ENCODE measurements at places on chromosomes 6 and 20.

DNA sequence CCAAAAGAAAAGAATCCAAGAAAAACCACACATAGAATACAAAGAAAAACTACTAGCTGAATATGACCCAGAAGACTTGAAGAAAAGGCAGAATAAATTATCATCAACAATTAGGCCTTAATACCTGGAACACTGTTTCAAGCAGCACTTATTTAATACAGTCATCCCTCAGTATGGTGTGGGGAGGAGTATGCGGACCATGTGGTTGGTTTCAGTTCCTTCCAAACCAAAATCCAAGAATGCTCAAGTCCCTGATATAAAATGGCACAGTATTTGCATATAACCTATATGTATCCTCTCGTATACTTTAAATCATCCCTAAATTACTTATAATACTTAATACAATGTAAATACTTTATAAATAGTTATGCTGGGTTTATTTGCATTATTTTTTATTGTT, 16.1 kb downstream of the CDK19 start:
- no peak for DNase-seq

- no peak for DNase-seq
Measured at GRCh38 chr20:46494077-46494476, 19.3 kb downstream of the ZNF334 start.

GRCh38 chr20:46951405-46951804, 56.8 kb downstream of the EYA2 start:
- no peak for DNase-seq

GRCh38 chr6:71335544-71335943, 46.9 kb downstream of the OGFRL1 start:
- DNase-seq = no peak

GRCh38 chr6:2055911-2056310, 189.5 kb downstream of the GMDS start:
- no peak for DNase-seq

DNA sequence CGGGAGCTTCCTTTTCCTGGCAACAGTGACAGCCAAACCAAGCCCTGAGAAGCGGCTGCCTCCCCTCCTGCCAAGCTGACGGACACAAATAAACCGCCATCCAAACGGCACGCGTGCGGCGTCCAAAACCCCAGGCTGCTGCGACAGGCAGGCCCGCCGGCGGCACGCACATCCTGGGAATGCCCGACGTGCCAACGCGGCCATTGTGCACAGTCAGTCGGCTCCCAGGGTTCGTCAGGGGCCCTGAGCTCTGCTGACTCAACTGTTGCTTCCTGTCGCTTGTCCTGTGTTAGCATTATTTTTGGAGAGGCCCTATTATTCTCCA, 6.8 kb downstream of the JAG1 start:
- DNase-seq = peak; percentile 63

DNA sequence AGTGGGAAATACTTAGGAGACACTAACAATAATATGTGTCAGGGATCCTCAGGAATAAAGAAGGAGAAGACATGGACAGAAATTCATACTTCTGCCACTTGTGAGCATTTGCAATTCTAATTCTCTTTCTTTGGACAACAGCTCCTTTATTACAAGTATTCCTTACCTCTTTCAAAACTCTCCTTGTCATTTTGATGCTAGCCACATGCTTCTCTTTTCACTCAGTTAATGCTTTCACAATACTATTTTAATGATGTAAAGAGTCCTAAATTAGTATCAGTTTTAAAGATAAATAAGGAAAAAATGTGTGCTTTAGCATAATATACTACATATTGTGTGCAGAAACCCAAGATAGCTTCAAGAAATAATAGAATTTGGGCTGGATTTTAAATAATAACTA, 62.5 kb downstream of the AHI1 start:
- no peak for DNase-seq

DNA sequence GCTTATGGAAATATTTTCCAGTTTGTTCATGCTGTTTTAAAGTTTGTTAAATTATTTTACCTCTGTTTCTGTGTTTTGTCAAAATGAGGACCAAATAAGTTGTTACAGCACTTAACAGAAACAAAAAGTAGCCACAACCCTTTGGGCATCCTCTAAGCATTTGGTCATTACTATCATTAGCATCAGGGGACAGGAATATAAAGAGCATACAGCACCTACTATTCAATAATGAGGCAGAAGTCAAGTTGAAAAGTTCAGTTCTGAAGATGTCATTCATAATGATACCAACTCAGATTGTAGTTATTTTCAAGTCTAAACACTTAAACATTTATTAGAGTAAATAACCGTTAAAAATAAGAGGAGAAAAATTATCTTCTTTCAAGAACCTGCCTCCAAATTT, 862.3 kb upstream of the FLRT3 start:
- DNase-seq = no peak

DNA sequence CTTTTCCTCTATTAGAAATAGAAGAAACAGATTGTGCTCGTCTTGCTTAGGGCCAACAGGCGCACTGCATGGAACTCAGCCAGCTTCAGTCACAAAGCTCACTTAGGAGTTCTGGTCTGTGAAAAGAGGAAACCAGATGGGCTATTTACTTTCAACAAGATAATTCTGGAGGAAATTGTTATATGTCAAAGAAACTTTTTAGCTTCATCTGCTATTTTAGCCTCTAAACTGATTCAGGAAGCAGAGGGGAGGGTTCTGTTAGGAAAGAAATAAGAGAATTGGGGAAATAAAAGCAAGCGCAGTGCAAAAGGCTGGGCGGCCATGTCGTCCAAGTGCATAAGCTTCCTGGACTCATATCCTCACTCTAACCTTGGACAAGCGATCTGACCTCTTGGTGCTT, 21.3 kb downstream of the PRKN start:
- peak; percentile 31 for DNase-seq

- DNase-seq = no peak
Measured at GRCh38 chr20:50504231-50504823, 5.9 kb upstream of the PTPN1 start.

- no peak for DNase-seq
Measured at GRCh38 chr6:52672412-52673025, 1.6 kb downstream of the TMEM14A start.

DNA sequence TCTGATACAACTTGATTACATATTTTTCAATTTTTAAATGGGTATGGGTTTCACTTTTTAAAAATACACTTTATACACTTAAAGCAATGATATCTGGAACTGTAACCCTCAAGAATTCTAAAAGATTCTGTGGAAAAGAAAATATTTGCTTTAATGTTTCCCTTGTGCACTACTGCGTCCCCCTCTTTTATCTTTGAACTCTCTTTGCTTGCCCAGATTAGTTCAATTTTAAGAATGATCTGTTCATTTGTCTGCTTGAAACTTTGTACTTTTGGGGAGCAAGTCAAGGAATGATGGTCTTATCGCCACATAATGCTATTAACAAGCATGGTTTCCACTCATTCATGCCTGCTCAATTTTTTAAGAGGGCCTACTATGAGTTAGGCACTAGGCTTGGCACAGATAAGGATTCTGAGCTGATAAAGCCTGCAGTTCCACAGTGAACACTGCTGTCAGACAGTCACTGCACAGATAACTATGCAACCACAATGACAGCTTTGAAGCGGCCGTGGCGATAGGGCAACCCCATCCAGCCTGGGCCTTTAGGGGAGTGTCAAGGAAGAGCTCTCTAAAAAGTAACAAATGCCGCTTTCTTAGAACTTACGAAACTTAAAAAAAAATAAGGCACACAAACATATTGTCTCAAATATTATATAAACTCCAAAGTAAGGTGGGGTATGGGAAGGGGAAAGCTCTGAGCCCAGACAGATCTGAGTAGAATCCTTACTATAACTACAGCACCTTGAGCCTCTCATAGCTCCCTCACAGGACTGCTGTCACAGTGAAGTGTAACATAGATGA, 29.7 kb downstream of the FYN start:
- no peak for DNase-seq

DNA sequence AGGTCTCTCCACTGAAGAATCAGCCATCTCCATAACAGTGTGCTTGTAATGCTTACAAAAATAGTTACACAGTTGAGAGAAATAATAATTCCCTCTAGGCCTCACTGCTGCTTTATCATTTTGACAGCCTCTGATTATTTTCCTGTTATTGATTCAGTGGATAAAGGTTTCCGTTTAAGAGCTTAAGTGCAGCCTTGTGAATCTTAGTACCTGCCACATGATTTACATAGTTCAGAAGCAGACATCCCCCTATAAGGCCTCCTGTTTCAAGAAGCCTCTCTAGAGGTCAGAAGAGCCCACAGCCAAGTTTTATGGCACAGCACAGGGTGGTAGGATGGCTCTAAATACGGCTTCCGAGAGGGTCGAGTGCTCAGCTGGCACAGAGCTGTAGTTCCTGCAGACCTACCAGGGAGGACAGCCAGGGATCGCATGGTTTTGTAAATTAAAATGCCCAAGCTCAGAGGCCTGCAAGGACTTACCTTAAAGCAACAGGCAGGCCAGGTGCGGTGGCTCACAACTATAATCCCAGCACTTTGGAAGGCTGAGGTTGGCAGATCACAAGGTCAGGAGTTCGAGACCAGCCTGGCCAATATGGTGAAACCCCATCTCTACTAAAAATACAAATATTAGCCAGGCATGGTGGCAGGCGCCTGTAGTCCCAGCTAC, 17.6 kb upstream of the PYGB start:
- DNase-seq = no peak

GRCh38 chr6:1553562-1554083, 56.1 kb upstream of the FOXC1 start:
- no peak for DNase-seq

- no peak for DNase-seq
Measured at GRCh38 chr20:59993736-59994430, 35.7 kb downstream of the CDH26 start.

GRCh38 chr6:40714143-40714542, 127.0 kb upstream of the LRFN2 start:
- no peak for DNase-seq

- DNase-seq = no peak
Measured at GRCh38 chr6:4554645-4555044, 221.6 kb upstream of the CDYL start.

- DNase-seq = peak; percentile 94
Measured at GRCh38 chr6:44221291-44221960, 2.0 kb upstream of the SLC29A1 start.

GRCh38 chr6:159941286-159942113, 27.4 kb upstream of the IGF2R start:
- DNase-seq = peak; percentile 43

DNA sequence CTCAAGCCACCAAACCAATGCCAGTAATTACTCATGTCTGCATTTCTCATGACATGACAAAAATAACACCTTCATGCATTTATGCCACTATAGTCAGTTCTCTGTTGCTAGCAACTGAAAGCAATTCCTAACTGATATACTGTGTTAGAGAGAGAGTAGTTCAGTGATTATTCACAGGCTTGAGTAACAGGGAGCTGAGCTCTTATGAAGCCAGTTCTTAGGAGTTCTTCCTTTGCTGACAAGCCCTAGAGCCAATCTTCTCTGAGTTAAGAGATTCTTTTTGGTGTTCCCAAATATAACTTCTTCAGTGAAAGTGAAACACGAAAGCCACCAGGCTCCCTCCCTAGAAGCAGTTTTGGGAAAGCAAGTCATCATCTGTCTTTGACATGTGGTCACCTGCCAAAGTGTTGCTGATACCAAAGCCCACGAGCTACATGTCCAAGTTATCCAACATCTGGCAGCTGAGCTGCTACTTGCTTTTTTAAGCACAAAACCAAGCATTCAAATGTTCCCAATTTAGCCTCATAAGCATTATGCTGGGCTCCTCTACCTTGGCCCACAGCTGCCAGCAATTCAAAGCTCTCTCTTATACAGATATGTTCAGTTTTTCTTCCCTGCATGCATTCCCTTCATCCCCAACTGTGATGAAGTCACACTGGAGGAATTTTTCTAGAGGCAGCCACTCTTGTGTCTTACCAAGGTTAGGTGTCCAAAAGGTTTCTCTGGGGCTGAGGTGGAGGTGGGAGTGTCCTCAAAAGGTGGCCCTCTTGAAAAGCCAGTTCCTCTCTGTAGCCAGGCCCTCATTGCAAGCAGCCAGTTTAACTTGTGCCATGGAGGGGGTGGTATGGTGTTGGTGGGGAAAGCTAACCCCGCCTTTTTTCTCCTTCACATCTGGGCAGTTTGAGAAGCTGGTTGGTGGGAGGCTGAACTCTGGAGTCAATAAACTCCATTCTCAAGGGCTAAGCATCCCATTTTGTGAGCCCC, 92.7 kb upstream of the ARMC2 start:
- DNase-seq = no peak

- DNase-seq = no peak
Measured at GRCh38 chr6:14981960-14982359, 263.9 kb upstream of the JARID2 start.

- no peak for DNase-seq
Measured at GRCh38 chr6:108348655-108349349, 53.9 kb downstream of the AFG1L start.

- no peak for DNase-seq
Measured at GRCh38 chr20:37154684-37155298, 24.3 kb upstream of the RPN2 start.

- no peak for DNase-seq
Measured at GRCh38 chr20:61762886-61763739, 302.6 kb downstream of the TAF4 start.

DNA sequence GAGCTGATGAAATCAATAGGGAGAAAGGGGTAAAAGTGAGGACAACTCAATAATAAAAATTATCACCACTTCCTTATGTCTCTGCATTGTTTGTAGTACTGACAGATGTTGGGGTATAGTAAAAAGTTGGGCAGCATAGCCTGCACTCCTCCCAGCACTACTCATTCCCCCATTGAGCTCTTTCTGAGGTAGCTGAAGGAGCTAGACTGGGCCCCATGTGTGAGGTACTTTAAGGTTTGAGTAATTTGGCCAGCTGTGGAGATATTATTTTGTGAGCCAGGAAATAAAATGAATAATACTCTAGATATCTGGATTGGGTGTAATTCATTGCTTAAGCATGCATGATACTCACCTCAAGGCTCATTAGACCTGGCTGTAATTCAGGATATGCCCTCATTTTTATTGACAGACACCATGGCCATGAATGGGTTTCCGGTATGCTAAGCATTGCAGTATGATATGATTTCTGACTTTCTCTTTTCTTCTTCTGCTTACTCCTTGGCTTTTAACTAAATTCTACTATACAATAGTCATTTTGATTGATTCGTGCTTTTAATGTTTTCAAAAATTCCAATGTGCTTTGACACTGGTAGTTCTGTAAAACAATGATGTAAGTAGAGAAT, 283.9 kb upstream of the RIMS1 start:
- DNase-seq = no peak

DNA sequence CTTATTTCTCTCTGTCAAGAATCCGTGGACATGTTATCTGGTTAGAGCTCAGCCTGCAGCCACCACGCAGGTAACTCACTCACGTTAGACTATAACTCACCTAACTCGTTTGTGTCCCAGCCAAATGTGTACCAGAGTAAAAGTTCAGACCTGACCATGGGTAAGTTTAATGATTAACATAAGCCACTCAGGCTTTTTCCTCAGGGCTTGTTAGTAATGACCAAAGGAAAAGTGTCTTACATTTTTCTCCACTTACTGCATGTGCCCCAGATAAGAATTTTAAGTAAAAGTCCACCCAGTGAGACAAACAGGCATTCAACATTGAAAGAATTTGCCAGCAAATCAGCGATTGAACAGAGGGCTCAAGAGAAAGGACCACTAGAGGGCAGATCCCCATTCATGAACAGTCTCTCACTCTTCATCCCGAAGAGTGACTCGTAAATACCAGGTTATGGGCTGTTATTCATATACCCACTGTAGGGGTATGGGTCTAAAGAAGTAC, at the start of gene PKHD1:
PKHD1 (minus strand) TSS at position 116 of the 502 bp plus-strand sequence. CDS start 2,680 bp downstream, outside the sequence.
- no peak for DNase-seq

GRCh38 chr6:118467181-118467580, 80.9 kb upstream of the PLN start:
- no peak for DNase-seq

- no peak for DNase-seq
Measured at GRCh38 chr6:99184696-99185095, 164.8 kb downstream of the FAXC start.

GRCh38 chr20:53294804-53295203, 298.8 kb downstream of the ZNF217 start:
- DNase-seq = no peak

Measured in NCI-H1092 (cell line).